ENCODE measurements at places on chromosomes 1 and 21. TPM values are rescaled to one million over a fixed set of nuclear protein-coding genes. Genes with fewer than 3 reads are reported as not detected.

- no peak for DNase-seq
Observed at GRCh38 chr1:31183927-31184554, 55.6 kb downstream of the NKAIN1 start.

DNA sequence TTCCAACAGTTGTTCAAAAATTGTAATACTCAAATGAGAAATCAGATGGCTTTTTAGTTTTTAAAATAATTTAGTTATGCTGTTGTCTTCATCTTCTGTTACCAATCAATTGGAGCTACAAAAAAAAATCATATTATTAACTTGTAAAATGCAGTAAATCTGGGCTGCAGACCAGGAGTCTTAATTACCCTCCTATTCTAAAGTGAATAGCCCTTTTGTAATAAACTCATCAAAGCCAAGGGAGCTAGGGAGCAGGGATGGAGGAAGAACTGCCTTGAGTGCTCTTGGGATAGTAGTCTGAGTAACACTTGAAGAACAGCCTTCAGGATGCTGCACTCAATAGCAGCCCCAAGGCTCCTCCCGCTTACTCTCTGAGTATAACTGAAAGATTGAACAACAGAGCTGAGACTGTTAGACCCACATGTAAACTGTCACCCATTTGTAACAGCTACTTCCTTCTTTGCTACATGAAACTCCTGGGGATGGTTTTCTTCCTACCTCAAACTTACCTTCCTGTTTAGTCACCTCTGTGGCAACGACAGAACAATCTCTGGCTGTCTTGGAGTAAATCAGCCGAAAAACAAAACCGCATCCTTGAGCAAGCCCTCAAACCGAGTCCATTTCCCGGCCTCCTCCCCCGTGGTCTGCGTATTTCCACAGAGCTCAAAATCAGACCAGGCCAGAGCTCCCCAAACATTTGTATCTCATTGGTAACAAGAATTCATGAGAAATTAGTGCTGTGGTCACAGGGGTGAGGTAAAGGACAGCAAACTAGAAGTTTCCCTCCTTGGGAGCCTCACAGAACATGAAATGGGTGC lies 55.9 kb downstream of the CD58 start:
- DNase-seq = no peak

- no peak for DNase-seq
Observed at GRCh38 chr1:223226271-223226670, 83.2 kb upstream of the TLR5 start.

DNA sequence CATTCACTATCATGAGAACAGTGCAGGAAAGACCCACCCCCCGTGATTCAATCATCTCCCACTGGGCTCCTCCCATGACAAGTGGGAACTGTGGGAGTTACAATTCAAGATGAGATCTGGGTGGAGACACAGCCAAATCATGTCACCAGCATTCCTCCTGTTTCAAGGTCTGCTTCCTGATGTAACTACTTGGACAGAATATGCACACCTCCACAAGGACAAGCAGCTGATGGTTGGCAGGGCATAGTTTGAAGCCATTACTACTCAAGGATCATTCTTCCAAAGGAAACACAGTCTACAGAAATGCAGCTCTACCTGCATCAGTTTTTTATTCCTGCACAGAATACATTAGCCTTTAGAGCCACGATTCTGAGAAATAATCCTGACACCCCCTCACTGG lies 28.5 kb upstream of the RNF2 start:
- no peak for DNase-seq

DNA sequence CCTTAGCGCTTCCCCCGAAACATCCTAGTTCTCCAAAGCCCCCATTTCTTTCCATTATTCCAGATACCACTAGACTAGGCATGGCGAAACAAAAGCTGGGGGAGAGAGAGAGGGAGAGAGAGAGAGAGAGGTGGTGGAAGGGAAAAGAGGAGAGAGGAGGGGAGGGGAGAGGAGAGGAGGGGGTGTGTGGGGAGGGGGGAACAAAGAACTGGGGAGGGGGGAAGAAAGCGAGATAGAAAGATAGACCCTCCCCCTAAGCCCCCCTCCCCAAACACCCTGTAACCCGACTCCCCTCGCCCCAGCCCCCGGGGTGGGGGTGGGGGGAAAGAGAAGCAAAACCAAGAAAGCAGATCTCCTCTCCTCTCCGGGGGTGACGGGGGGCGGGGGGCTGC lies 352 bp downstream of the MEX3A start:
- no peak for DNase-seq

DNA sequence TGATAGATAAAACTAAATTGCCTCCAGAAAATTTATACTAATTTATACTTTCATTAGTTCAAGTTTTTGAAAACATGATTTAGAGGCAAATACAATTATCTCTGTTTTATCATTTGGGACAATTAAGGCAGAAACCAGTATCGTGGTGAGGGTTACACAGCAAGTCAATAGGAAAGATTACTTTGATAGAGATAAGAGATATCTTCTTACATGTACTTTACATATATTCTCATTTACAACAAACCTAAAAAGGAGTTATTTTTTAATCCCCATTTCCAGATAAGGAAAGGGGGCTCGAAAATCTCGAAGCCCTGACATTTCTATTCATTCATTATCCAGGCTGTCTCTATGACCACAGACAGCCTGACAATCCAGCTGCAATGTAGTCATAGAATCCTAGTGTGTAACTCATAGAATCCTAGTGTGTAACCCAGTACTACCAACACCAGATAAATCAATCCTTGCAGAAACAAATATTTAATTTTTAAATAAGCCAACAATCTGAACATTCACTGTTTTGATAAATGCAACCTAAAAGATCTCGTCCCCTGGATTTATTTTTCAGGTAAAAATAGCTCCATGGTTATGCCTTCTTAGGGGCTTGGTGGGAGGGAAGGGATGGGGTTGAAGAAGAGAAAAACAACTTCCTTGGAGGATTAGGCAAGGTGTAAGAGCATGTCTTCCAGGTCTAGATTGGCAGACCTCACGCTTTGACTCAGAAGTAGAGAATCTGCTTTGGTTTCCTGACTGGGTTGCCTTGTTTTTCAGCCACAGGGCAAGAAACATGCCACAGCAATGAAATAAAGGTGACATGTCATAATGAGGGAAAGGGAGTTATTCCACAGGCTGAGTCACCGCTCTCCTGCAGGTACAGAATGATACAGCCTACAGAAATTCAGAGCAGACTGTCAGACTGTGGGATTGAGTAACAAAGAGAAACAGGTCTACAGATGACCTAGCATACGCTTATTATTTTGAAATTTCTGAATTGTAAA lies 45.6 kb downstream of the IRF2BP2 start:
- no peak for DNase-seq

DNA sequence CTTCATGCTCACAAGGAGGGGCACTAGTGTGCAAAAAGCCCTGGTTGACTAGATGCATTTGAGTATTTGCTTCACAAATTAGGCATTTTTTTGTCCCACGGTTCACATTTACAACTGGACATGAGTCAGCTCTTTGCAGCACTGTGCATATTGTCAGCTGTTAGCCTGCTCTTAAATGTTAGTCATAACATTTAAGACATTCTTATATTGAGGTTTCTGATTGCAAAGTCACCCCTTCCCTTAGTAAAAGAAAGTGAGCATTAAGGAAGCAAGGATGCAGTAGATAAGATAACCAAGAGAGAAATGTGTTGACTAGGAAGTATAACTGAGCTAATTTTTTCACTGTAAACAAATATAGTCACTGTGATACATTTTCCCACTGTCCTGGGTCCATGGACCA lies 132.6 kb upstream of the CTTNBP2NL start:
- DNase-seq = no peak

DNA sequence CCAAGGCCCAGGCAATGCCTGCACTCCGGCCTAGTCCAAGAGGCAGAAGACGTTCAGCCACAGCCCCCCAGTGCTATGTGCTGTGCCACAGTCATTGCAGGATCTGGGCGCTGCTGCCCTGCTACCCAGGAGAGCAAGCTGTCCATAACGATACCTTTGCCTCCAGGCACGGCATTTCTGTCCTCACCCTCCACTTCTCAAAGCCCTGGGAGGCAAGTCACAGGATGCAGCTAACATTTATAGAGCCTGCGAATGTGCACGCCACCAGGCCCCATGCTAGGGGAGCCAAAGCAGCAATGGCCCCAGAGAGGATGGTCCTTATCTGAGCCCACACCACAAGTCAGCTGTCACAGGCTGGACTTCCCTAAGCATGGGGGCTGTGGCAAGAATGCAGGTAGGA lies 13.8 kb downstream of the LRP8 start:
- DNase-seq = no peak

DNA sequence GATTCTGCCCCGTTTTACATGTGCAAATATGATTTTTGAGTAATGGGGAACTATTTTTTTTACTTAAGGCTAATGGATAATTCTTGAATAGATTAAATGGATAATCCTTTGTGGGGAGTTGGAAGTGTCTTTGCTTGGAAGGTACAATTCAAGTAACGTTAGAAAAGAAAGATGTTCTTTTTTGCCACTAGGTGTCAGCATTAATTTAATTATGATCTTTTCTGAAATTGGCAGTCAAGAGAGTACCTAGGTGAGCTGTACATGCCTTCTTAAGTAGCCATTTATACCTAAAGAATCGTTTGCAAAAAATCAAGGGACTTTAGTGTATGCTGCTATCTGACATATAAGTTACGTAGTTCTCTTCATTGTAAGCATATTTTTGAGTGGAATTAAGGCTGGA lies 2.2 kb downstream of the FBXO28 start:
- DNase-seq = no peak

DNA sequence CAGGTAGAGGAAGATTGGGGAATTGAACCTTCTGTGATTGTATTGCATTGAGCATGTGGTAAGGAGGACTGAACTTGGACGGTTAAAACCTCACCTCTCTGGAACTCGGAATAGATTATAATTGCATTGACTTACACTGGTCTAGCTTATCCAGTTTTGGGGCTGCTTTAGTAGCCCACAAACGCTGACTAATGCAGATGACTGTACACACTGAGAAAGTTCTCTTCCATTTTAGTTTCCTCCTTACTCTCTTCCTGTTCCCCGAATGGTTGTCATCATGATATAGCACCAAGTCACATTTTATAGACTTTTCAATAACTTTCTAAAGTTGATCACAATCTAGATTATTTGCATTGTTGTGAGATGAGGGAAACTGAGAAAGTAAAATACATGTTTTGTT lies 78.2 kb downstream of the NFIA start:
- DNase-seq = no peak

DNA sequence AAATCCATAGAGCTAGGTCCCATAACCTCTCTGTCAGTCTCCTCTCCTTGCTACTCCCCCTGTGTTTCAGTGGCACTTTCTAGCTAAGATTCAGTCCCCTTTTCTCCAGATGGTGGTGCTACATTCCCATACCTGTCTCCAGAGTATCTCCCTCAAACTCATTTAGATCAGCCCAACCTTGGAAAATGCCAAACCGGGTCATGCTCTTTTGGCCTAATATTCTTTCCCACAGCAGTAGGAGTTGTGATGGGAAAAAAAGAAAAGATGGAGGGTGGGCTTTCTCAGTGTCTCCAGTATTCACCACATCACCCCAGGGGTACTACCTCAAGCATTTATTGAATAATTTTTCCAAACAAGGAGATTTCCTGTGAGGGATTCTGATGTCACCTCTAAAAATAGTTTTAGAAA lies 3.2 kb upstream of the RXFP4 start:
- DNase-seq = no peak

DNA sequence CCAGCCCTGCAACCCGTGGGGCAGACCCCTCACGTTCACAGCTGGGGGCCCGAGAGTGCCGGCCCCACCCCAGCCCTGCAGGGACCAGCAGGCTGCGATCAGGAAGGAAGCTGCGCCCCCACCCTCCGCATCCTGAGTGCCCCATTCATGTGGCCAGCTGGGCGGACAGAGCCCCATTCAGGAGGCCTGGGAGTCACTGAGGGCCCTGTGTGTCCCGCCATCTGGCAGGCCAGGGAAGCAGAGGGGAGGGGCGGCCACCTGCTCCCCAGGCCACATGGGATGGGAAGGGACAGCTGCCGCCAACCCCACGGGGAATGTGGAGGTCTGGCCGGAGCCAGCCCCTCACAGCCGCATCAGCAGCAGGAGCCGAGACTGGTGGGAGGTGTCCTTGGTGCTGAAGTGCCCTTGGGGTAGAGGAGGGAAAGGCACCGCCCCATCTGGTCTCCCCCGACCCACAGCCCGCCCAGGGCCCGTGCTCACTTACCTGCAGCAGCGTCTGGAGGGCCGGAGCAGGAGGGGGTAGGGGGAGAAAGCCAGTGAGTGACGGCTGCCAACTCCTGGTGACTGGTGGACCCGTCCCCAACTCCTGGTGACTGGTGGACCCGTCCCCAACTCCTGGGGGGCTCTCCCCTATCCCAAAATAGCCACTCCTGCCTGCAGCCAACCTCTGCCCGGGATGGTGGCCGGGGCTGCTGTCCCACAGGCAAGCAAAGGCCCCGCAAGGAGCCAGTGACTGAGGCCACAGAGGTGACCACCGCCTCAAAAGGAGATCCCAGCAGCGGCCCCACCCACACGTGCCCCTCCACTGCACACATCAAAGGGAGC lies 8.7 kb downstream of the ACAP3 start:
- no peak for DNase-seq

GRCh38 chr1:204149635-204150565 lies 1.9 kb downstream of the ETNK2 start:
- DNase-seq = no peak

GRCh38 chr21:32333953-32334673 lies 35.5 kb downstream of the MRAP start:
- no peak for DNase-seq

DNA sequence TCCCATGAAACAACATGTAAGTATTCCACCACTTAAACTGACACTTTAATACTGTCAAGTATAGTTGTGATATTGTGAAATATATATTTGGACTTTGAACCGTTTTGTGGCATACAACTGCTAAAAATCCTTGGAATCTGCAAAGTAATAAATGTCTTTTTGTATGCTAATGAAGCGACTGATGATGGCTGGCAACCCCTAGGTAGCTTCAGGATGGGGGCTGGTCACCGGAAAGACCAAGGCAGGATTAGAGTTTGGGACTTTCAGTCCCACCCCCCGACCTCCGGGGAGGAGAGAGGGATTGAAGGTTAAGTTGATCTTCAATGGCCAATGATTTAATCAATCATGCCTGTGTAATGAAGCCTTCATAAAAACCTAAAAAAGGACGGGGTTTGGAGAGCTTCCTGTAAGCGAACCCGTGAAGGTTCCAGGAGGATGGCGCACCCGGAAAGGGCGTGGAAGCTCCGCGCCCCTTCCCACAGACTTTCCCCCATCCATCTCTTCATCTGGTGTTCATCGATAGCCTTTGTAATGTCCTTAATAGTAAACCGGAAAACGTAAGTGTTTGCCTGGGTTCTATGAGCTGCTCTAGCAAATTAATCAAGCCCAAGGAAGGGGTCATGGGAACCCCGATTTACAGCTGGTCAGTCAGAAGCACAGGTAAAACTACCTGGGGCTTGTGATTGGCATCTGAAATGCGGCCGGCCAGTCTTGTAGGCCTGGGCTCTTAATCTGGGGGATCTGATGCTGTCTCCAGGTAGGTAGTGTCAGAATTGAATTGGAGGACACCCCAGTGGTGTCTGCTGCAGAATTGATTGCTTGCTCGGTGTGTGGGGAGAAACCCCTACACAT lies 1.8 kb upstream of the ZNF281 start:
- no peak for DNase-seq

GRCh38 chr1:197799271-197799670 lies 24.0 kb upstream of the DENND1B start:
- DNase-seq = no peak

DISP3 gene
- total RNA-seq = 0.18 TPM

KRTAP11-1 gene
- total RNA-seq = not detected

PTPN7 gene
- total RNA-seq = 4.7 TPM

F11R gene
- total RNA-seq = 145 TPM

LHX8 gene
- not detected for total RNA-seq

TMEM61 gene
- 19.8 TPM for total RNA-seq

PGLYRP4 gene
- total RNA-seq = not detected

All from left colon (tissue), 2 donors.